ENCODE measurements at places on chromosomes 13 and 19. TPM values are rescaled to one million over a fixed set of nuclear protein-coding genes. Genes with fewer than 3 reads are reported as not detected.

ZNF649 gene
- total RNA-seq, result 10.9 TPM

DNA sequence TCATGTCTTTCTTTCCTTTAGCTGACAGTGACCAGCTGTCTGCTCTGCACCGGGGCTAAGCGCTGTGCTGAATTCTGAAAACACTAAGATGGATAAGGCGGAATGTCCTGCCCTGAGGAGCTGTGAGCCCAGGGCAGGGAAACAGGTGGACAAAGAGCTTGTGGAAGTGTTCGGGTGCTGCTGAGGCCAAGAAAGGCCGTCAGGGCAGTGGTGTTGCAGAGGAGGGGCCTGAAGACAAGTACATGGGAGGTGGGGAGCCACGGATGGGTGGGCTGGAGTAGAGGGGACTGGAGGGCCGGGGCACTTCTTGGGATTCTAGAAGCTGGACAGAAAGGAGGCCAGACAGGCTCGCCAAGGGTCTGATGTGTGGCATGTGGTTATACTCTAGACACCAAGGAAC is 66.2 kb upstream of the GPR183 start:
- no peak for DNase-seq

DNA sequence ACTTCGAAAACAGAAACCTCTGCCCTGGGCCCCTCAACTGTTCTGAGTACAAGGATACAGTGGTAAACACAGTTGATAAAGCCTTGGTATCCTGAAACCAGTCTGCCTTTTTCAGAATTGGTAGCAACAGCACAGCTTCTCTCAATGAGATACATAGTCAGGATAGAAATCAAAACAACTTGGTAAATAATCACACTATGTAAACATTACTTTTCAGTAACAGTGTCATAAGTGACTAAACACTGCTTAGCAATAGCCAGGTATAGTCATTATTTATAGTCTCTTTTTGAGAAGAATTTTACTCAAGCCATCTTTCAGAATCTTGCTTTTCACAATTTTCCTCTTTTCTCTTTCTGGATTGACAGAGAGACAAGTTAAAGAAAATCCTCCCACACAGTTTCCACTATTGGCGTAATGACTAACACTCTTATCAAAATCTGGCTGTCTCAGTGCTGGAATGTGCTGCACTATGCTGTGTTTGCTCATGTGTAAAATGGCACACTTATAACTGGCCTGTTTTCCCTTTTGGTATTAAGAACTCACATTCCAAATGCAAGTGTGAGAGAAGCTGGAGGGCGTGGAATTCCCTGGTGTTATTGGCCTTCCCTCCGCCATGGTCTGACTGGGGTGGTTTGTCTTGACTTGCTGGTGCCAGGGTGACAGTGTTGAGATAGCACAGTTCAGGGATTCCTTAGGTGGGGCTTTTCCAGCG is 368.8 kb downstream of the TDRD3 start:
- DNase-seq, result no peak

DNA sequence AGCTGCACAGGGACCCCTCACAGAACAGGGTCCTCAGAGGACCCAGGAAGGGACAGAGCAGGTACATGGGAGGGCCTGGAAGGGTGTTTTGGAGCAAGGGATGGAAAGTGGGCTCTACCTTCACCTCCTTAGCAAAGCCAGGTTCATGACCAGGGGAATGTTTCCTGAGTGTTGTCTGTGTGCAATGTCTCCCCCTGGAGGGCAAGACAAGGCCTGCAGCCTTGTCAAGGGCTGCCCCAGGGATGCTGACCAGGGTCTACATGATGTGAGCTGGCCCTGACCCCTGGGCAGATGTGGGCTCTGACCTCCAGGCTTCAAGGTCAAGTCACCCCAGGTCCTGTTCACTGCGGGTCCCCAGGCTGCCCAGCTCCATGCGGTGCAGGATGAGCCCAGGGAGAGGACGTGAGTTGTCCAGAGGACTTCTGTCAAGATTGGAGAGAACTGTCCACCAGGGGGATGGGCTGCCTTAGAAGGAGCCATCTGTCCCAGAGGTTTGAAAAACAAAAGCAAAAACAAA is 1.0 kb upstream of the CEACAM1 start:
- peak; percentile 11 for DNase-seq
